ENCODE measurements at places on chromosomes 4 and X. TPM values are rescaled to one million over a fixed set of nuclear protein-coding genes. Genes with fewer than 3 reads are reported as not detected.

- H3K27ac ChIP-seq, result no peak overlapping the region
- no peaks in the 10 kb centered on the region for H3K36me3 ChIP-seq
- H3K4me3 ChIP-seq, result no peak overlapping the region
- peaks cover 13% of the 10 kb centered on the region for H3K27me3 ChIP-seq
- no peaks in the 10 kb centered on the region for H3K4me1 ChIP-seq
- no peak for DNase-seq
These were observed 136.8 kb downstream of the FAM53A start for GRCh38 chr4:1547131-1547855.

RBM46 gene
- not detected for total RNA-seq

MEPE gene
- not detected for total RNA-seq

FRMPD3 gene
- total RNA-seq, result 0.05 TPM

DNA sequence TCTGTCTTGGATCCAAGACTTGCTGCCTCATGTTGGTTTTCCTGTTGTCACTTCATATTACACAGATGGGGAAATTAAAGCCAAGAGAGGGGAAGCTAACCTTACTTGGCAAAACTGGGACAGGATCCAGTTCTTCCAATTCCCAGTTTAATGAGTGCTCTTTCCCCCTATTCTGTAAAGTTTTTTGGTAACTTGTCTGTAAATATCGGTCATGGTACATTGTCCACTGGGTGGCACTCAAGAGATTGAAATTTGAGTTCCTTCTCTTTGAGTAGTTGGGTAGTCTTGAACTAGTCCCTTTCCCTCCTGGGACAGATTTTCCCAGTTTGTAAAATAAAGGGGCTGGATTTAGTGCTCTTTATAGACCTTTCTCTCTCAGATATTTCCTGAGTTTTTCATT lies 12.4 kb upstream of the EOLA2 start:
- peaks cover 6% of the 10 kb centered on the region for H3K36me3 ChIP-seq
- no peak overlapping the region for H3K4me3 ChIP-seq
- no peaks in the 10 kb centered on the region for H3K27me3 ChIP-seq
- no peak overlapping the region for H3K27ac ChIP-seq
- no peaks in the 10 kb centered on the region for H3K4me1 ChIP-seq

GRCh38 chr4:150131581-150132228 lies 53.5 kb downstream of the DCLK2 start:
- no peaks in the 10 kb centered on the region for H3K36me3 ChIP-seq
- no peak for DNase-seq
- H3K4me1 ChIP-seq, result peaks cover 3% of the 10 kb centered on the region
- H3K27ac ChIP-seq, result no peak overlapping the region
- no peak overlapping the region for H3K4me3 ChIP-seq

- H3K36me3 ChIP-seq, result no peaks in the 10 kb centered on the region
- H3K4me3 ChIP-seq, result no peak overlapping the region
- no peaks in the 10 kb centered on the region for H3K4me1 ChIP-seq
- no peak overlapping the region for H3K27ac ChIP-seq
- no peaks in the 10 kb centered on the region for H3K27me3 ChIP-seq
These were observed 304.5 kb downstream of the CBLL2 start for GRCh38 chrX:22577181-22577580.
